ENCODE measurements at places on chromosomes 13 and 19.

GRCh38 chr13:112226320-112227002 lies 149.7 kb upstream of the SPACA7 start:
- DNase-seq: no peak

GRCh38 chr19:51807925-51808324 lies 13.0 kb downstream of the FPR3 start:
- no peak for DNase-seq

- DNase-seq: peak; percentile 99
Observed at GRCh38 chr19:16897029-16897855, 8.4 kb downstream of the F2RL3 start.

DNA sequence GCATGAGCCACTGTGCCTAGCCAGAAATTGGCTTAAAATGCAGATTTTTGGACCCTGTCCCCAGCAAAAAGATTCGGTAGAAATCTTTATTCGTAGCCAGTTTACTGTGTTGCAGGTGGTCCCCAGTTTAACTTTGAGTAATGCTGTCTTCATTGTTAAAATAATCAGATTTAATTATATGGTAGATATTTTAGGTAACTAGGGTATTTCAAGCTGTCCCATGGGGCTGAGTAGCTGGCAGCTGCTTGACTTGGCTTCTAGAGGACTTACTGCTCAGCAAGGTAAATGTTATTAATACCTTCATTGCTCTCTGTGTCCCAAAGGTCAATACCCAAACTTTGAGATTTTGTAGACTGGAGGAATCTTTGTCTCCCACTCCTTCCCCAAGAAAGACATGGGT lies 21.1 kb downstream of the LSM14A start:
- no peak for DNase-seq

DNA sequence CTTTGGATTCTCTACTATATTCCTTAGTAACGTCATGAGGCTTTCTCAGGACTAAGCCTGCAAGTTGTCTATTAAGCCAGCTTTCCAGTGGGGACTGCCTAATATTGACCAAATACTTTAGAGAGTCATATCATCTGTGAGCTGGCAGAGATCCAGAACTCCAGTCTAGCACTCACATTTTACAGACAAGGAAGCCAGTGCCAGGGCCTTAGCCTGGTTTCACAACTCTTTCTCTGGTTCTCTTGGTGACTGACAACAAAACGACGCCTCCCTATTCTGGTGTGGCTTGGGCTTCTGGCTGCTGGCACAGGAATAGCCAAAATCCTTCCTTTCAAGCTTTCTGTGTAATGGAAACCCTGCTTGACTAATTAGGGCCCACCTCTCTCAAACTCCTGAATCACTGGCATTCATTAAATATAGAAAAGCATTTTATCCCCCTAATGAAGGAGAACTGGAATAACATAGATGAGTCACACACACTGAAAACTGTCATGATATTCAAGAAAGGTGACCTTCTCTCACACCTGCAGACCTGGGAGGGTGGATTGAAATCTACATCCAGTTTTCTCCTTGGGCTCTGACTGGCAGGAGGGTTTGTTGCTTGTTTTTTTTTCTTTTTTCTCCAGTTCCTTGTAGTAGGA lies 75.2 kb upstream of the UBL3 start:
- DNase-seq: peak; percentile 52

GRCh38 chr19:51337861-51338562 lies 3.9 kb downstream of the VSIG10L start:
- no peak for DNase-seq

- DNase-seq: no peak
Observed at GRCh38 chr19:17333611-17334413, 843 bp downstream of the ANO8 start.

All from COLO829 (cell line).